ENCODE measurements at places on chromosomes 4 and X.

DNA sequence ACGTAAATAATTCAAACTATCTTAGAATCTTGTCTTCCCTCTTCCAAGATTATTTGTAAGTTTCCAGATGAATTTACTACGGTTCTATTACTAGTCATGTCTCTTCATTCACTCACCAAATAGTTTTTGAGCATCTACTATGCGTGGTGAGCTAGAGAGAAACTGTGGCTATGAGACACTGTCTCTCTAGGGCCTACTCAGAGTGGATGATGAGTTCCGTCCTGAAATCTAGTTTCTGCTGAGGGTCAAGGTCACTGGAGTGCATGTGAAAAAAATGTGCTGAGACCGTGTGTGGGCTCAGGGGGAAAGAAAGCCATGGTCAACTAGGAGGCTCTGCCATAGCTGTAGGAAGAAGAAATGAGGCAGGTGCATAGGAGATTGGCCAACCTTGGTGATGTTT is 320.2 kb upstream of the GATB start:
- no peak for DNase-seq

- no peak for DNase-seq
Observed at GRCh38 chr4:24642981-24643547, 58.7 kb upstream of the DHX15 start.

DNA sequence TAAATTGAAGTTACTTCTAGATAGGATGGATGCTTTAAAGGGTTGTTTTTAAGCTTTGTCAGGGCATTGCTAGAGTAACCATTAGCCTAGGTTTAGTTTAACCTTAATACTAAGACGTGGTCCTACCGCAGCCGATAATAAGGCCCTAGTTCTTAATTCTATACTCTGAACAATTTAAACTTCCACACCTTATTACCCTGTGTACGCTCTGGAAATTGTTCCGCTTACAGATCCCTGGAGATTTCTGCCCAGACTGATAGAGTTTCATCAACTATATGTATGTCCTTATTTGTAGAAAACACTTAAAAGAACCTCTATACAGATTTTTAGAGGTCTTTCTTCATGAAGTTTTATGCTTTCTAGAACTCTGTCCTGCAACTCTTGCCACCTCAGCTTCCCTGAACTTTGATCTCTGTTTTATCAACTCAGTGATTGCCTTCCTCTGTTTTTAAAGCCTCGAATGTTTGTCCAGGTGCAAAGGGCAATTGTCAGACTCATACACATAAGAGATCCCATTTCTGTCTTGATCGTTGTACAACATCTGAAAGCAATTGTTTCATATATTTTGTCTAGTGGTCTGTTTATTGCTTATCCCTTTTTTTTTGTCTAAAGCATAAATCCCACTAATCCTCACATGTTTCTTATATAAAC is 71.1 kb upstream of the VCX start:
- no peak for DNase-seq

GRCh38 chrX:4277122-4277521 is 563.7 kb upstream of the PRKX start:
- DNase-seq = no peak
